Pulmonary artery endothelial cell (primary cell): ENCODE measurements at places on chromosomes 3 and 15. TPM values are rescaled to one million over a fixed set of nuclear protein-coding genes. Genes with fewer than 3 reads are reported as not detected.

The SPTSSB gene
- total RNA-seq: not detected in 2 replicates

DNA sequence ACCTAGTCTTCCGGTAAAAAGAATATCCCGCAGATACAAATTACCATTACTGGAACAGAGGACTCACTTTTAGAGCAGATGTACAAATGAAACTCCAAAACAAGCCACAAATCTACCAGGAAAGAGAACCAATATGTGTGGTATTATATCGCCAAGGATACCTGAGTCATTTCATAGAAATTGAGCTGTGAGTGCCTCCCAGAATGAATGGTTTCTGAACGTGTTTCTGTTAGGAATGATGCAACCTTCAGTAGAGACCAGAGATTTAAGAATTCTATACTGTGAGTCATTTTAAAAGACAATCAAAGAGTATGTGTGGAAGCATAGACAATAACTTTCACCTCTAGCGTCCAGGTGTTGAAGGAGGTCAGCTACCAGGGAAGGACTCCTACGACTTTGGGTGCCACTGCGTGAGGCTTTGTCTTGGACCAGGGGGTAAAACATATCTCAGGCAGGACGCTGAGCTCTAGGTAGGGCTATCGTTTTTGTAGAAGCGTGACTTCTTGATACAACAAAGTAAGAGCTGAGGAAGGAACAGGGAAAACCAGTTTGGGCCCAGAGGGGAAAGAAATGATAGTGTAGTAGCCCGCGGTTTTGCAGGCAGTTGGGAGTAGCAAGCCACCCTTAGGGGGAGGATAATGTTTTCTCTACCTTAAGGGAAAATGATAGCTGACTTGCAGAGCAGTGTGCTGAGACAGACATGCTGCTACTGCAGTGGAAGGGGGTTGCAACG lies 210.4 kb downstream of the TP63 start:
- DNase-seq: no peak

DNA sequence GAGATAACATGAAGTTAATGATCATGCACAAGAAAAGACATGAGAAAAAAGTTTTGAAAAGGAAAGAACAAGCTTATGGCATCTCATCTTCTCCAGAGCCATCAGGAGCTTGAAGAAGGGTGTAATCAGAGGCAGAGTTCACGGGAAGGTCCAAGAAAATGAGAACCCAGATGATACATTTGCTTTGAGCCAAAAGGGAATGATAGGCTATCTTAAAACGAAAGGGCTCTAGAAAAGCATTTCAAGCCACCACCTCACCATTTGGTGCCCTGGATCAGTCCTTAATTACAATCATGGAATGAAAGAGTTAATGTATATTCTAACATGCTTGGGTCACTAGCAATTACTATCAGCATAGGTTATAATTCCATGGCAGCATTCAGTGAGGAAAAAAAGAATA lies 781.8 kb downstream of the ROBO1 start:
- no peak for DNase-seq

DNA sequence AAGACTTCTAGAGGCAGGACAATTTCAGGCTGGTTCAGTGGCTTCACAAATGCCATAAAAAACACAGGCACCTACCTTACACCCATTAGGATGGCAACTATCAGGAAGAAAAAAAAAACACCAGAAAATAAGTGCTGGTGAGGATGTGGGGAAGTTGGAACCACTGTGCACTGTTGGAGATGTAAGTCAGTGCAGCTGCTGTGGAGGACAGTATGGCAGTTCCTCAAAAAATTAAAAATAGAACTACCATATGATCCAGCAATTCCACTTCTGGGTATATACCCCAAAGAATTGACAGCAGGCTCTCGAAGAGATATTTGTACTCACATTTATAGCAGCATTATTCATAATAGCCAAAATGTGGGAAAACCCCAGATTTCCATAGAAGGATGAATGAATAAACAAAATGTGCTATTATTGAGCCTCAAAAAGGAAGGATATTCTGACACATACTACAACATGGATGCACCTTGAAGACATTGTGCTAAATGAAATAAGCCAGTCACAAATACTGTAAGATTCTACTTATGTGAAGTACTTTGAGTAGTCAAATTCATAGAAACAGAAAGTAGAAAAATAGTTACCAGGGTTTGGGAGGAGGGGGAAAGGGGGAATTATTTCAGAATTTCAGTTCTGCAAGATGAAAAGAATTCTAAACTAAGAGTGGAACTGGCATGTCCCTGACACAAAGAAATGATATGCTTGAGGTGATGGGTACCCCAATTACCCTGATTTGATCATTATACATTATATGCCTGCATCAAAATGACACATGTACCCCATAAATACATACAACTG lies 40.9 kb downstream of the NR1D2 start:
- no peak for DNase-seq

- DNase-seq: no peak
Observed at GRCh38 chr15:41911691-41912345, 18.0 kb upstream of the SPTBN5 start.

DNA sequence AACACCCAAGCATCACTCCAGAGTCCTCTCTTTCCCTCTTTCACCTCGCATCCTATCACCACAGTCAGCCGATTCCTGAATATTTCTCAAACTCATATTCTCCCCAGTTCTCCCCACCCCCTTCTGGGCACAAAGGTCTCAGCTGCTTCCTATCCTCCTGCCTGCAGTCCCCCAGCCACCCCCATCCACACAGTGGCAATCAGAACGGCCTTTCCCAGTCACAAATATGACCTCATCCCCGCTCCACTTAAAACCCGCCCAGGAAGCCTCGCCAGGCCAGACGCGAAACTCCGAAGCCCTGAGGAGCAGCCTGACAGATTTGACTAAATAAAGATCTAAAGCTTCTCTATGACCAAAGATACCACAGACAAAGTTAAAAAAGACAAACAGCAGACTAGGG lies 49.9 kb upstream of the LINGO1 start:
- no peak for DNase-seq
